ENCODE measurements at places on chromosomes 5 and 9.

DNA sequence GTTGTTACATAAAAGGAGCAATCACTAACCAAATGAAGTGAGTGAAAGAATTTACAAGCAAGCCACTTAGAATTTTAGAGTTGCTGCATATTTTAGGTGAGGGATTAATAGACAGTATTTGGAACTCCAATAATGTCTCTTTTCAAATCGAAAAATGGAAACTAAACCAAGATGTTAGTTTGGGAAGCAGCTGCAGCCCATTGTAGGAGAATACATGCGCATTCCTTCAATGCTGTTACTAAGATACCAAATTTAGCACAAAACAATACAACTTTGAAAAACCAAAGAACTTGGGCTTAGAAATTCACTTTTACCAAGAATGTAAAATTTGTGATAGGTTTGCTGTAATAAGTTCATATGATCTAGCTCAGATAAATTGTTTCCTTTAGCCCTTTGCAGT, 411.8 kb upstream of the CDH6 start:
- no peak for DNase-seq

GRCh38 chr5:67855523-67855922, 360.0 kb upstream of the PIK3R1 start:
- DNase-seq: no peak

- no peak for DNase-seq
Measured at GRCh38 chr9:16626577-16627130, 243.8 kb downstream of the BNC2 start.

GRCh38 chr9:75120686-75121085, 32.4 kb downstream of the OSTF1 start:
- no peak for DNase-seq

DNA sequence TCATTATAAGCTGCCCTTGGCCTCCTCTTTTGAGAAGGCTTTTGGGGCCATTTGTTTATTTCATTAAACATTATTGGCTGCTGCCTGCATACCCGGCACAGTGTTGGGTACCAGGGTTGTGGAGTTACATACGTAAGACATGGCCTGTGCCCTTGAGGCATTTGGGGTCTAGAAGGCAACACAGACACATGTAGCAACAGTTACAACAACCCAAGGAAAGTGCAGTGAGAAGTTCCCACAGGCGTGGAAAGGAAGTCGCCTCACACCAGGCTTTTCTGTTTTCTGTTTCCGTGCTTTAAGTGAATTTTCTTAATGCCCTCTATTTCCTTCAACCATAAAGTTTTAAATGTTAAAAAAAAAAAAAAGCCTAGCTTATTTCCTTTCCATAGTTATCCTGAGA, 47.4 kb downstream of the GALNT10 start:
- no peak for DNase-seq

DNA sequence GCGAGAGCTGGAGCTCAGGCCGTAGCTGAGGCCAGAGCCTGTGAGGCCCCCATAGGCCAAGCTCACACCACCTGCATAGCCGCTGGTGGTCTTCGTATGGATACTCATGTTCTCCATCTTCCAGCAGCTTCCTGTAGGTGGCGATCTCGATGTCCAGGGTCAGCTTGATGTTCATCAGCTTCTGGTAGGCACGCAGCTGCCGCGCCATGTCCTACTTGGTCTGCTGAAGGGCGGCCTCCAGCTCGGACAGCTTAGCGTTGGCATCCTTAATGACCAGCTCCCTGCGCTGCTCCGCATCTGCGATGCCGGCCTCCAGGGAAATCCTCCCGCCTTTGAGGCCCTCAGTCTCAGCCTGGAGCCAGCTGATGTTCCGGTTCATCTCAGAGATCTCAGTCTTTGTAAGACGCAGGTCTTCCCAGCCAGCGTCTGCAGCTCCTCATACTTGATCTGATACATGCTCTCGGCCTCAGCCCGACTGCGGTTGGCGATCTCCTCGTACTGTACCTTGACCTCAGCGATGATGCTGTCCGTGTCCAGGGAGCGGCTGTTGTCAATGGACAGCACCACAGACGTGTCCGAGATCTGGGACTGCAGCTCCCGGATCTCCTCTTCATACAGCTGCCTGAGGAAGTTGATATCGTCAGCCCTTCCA, 172.1 kb downstream of the PPP2R2B start:
- DNase-seq: no peak

DNA sequence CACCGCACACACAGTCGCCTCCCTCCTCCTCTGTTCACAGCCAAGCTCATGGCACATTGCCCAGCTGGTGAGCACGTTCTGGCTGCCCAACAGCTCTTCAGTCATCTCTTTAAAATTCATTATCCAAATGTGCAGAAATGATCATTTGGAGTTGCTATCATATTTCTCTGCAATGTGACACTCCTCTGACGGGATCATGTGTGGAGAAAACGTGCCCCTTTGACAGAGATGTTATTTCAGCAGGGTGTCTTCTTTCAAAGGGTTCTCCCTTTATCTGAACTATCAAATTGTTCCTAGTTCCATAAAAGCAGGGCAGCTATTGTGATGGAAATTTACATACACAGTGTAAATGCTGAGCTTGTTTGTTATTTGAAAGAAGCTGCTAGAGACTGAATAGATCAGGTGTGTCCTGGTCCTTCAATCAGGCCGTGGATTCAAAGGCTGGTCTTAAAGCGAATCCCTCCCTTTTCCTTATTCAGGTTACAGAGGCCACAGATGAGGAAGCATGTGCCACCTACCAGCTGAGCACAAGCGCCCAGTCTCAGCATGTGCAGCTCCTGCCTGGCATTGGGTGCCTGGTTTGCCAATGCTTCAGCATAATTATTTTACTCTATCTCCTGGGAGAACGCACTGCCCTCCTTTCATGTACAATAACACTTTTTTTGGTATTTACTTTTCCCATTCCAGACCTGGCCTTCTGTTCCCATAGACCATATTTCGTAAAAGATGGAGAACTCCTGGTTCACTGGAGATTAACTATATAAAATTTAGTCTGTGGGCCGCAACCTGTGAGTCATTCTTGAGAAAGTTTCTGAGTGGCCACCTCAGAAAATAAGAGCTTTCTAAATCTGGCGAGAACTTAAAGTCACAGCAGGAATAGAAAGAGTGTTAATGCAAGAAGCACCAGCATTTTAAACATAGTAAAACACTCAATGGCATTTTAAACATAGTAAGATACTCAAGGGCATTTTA, 433.7 kb downstream of the ENC1 start:
- no peak for DNase-seq
